ENCODE measurements at places on chromosomes 11 and 22.

- no peak for DNase-seq
These were observed 9.3 kb downstream of the OSBPL5 start for GRCh38 chr11:3155691-3156258.

DNA sequence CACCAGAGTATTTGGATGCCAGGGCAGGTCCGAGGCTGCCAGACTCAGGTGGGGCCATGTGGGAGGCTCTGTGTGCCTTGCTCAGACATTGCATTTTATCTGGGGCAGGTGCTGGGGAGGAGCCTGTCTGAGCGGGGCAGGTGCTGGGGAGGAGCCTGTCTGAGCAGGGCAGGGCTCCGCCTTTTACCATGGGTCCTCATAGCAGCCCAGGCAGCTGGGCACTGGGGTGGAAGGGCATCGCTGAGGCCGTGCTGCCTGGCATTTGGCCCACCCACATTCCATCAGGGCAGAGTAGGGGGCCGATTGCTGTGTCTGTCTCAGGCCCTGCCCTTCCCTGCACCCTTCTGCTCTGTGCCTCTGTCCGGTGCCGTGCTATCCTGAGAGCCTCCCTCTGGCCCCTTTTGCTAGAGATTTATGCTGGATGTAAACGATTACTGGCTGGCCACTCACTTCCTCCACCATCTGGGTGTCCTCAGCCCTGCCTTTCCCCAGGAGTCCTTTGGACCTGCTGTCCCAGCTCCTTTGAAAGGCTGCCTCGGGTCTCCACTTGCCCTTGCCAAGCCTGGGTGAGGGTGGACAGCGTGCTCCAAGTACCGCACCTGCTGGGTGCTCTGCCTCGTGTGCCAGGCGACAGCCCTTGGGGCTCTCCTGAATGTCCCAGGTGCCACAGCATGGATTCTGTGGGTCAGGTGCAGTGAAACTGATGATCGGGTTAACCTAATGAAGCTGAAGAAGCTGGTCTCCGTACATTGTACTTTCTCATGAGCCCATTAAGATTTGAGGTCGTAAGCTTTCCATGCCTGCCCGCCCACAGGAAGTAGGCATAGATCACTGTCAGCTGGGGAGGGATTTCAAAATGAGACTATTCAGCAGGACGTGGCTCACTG, 281.6 kb downstream of the TBC1D22A start:
- DNase-seq = no peak

DNA sequence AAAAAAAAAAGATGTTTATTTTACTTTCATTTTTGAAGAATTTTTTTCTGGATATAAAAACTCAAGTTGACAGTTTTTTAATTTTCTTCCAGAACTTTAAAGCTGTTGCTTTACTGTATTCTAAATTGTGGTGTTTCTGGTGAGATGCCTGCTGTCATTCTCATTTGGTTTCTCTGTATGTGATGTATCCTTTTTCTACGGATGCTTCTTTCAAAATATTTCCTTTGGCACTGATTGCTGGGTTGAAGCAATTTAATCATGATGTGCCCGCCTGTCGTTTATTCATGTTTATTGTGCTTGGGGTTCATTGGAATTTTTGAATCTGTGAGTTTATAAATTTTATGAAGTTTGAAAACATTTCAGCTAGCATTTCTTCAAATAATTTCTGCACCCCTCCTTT, 29.4 kb upstream of the CTSD start:
- DNase-seq = no peak

DNA sequence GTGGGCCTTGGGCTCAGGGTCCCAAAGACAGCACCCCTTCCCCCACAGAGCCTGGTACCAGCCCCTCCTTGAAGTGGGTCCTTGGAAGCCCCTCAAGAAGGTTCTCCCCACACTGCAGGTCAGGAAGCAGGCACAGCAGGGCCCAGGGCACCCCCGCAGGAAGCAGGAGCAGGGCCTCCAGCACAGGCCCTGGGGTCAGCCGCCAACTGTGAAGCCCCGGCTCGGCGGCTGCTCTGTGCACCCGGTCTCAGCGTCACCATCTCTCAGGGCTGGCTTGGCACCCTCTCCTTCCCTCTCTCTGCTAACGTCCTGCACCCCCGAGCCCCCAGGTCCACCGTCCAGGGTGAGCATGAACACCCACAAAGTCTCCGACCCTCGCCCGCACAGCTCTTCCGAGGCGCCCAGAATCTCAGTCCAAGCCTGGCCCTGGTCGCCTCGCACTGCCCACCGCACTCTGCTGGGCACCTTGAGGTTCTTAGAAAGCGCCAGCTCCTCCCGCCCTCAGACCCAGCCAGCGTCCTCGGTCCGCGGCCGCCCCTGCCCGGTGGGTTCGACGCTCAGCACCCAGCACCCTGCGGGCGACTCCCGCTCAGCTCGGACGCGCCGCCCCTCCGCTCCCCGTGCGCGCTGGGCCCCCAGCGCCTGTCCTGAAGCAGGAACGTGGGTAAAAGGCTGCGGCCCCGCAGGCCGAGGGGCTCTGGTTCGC, 1.4 kb upstream of the SIGIRR start:
- DNase-seq = no peak

GRCh38 chr11:116335891-116336290, 436.9 kb downstream of the BUD13 start:
- DNase-seq = no peak

DNA sequence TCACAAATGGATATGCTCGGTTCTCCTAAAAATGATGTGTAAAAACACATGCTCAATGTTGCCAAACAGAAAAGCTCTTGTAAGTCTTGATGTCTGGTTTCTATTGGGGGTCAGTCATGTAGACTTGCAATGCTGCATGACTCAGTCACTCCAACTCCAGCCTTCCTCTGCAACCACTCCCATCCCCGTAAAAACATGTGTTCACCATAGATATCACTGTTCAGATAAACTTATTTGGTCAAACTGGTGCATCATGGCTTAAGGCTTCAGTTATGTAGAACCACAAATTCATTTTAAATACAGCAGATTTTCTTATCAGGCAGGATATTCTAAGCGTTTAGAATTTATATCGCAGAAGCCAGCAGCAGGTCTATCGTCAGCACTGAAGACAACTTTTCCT, 298.4 kb upstream of the LUZP2 start:
- no peak for DNase-seq

DNA sequence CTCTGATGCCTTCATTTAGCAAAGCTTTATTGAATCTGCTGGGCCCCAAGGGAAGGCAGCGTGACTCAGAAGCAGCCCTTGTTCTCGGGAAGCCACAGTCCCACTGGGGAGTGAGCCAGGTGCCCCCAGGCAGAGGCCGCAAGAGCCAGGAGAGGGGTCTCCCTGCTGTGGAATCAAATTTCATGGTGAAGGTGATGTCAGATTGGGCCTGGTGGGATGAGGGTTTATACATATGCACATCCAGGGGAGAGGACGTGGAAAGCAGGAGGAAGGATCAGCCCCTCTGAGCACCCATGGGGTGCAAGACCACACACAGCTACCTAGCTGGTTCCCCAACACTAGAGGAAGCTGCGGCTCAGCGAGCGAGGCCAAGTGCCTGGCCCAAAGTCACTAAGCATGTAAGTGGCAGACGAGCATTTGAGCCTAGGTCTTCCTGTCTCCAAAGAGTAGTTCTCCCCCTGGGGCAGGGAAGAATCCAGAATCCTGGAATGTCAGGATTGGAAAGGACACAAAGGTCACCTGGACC, 2.0 kb downstream of the SYNGR1 start:
- DNase-seq = no peak

DNA sequence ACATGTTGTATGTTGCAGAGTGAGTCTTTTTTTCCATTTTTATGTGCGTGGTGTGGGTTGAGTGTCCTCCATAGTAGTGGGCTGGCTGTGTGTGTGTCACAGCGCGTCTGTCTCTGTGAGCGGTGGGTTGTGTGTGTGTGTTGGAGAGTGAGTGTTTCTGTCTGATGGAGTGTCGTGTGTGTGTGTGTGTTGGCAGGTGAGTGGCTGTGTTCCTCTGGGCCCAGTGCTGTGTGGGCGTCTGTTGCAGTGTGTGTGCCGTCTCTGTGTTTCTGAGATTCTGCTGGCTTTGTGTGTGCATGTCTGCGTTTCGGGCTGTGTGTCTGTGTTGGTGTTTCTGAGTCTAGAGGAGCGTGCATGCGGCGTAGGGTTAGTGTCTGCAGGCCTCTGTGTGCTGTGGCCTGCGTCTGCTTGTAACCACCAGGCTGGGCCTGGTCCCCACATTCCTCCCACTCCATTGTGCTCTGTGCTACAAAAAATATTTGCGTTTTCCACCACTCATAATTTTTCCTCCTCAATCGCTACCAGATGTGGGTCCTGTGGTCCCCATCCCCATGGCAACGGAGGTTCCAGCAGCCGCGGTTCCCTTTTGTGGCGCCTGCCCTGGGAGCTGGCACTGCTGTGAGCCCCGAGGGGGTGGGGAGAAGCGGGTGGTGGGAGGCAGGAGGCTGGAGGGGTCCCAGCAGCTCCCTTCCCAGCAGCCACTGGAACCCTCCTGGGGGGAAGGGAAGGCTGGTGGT, 15.2 kb downstream of the SCARF2 start:
- DNase-seq = no peak

GRCh38 chr22:50581950-50582492, 628 bp downstream of the CHKB start:
- no peak for DNase-seq

GRCh38 chr11:23959462-23959861, 537.4 kb upstream of the LUZP2 start:
- no peak for DNase-seq

- DNase-seq = peak; percentile 1
These were observed 15.5 kb downstream of the APOL3 start for GRCh38 chr22:36144886-36145541.

- DNase-seq = no peak
These were observed 16.9 kb upstream of the CDC42BPG start for GRCh38 chr11:64861227-64861975.

- DNase-seq = no peak
These were observed 25.5 kb downstream of the KCNJ1 start for GRCh38 chr11:128841461-128842072.

DNA sequence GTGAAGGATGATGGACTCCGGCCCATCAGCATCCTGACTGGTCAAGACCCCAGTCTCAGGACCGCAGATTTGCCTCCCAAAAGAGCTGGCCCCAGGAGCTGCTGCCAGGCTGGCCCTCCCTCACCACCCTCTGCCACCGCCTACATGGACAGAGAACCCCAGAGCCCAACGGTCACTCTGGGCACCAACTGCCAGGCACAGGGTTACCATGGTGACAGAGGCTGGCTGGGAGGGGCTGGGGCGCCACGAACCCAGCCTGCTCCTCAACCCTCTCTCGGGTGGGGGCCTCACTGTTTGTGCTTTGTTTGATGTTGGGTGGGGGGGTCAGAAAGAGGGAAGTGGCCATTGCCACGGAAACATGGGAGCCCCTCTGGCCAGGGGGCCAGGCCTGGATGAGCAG, 55.8 kb downstream of the ELFN2 start:
- DNase-seq = no peak

DNA sequence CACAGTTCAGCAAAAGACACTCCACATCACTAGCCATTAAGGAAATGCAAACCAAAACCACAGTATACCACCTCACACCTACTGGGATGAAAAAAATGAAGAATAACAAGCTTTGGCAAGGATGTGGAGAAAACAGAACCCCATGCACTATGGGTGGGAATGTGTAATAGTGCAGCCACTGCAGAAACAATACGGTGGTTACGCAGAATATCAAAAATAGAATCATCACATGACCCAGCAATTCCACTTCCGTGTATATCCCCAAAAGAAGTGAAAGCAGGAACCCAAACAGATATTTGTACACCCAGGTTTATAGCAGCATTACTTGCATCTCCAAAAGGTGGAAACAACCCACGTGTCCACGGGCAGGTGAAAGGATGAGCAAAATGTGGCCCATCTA, 20.8 kb downstream of the CARS1 start:
- no peak for DNase-seq

DNA sequence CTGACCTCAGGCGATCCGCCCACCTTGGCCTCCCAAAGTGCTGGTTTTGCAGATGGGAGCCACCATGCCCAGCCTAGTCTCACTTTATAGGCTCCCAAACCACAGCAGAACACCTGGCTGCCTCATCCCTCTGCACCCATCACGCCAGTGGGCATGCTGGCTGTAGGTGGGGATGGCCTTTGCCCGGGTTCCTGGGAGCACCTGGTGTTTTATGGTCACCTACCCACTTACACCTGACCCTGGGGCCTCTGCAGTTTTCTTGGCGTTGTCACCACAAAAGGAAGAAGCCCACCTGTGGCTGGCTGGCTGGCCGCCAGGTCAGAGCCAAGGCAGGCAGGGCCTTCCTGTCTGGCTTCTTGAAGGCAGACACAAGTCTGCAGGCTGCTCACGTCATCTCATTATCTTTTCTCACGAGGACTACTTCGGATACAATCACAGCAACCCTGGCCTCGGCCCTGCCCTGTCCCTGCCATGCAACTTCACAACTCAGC, 8.2 kb downstream of the RRP7A start:
- no peak for DNase-seq

- DNase-seq = no peak
These were observed 9.6 kb downstream of the RCN1 start for GRCh38 chr11:32100495-32100894.

GRCh38 chr11:114130115-114130576, 70.6 kb downstream of the ZBTB16 start:
- DNase-seq = no peak

- no peak for DNase-seq
These were observed 42.4 kb upstream of the WEE1 start for GRCh38 chr11:9530901-9531625.

- no peak for DNase-seq
These were observed 117.3 kb downstream of the KCNQ1OT1 start for GRCh38 chr11:2582351-2582945.

- DNase-seq = no peak
These were observed 619.7 kb downstream of the BRD1 start for GRCh38 chr22:49208004-49208402.

DNA sequence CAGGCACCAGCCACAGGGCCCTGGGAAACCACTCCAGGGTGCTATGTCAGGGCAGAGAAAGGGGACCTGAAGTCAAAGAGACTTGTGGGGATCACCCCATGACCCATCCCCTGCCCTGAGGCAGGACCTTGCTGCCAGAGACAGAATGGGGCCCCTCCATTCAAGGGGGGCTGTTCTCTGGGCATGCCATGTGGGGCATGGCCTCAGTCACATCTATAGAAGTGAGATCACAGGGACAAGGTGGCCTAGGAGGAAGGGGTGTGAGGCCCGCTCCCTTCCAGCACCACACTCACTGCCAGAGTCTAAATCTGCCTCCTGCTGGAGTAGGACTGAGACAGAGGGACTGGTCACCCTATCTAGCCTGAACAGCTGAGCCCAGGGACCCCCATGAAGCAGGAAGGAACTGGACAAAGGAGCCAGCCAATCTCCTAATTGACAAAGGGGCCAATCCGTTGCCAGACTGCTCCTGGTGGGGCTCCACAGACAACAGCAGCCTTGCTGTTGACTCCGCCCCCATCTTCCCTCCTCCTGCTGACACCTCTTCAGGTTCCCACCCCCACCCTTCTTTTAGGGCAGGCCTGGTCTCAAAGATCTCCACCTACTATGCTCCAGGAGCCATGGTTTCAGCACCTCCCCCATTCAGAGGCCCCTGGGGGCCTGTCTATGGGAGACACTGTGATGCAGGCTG, 26.0 kb downstream of the NEAT1 start:
- no peak for DNase-seq

GRCh38 chr11:113664981-113665710, 41.0 kb downstream of the TMPRSS5 start:
- no peak for DNase-seq

All from DMS 273 treated with DMSO at 0.1 percent for 48 hours (cell line).